ENCODE measurements at places on chromosomes 5 and 9.

- peak; percentile 95 for DNase-seq
Measured at GRCh38 chr5:132296412-132297016, 2.3 kb downstream of the SLC22A4 start.

DNA sequence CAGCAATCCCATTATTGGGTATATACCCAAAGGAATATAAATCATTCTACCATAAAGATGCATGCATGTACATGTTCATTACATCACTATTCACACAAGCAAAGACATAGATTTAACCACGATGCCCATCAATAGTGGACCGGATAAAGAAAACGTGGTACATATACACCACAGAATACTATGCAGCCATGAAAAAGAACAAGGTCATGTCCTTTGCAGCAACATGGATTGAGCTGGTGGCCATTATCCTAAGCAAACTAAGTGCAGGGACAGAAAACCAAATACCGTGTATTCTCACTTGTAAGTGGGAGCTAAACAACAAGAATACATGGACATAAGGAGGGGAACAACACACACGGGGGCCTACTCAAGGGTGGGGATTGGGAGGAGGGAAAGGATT, 33.8 kb upstream of the LAMC3 start:
- DNase-seq: no peak

- DNase-seq: no peak
Measured at GRCh38 chr9:105150991-105151685, 93.3 kb upstream of the SLC44A1 start.

DNA sequence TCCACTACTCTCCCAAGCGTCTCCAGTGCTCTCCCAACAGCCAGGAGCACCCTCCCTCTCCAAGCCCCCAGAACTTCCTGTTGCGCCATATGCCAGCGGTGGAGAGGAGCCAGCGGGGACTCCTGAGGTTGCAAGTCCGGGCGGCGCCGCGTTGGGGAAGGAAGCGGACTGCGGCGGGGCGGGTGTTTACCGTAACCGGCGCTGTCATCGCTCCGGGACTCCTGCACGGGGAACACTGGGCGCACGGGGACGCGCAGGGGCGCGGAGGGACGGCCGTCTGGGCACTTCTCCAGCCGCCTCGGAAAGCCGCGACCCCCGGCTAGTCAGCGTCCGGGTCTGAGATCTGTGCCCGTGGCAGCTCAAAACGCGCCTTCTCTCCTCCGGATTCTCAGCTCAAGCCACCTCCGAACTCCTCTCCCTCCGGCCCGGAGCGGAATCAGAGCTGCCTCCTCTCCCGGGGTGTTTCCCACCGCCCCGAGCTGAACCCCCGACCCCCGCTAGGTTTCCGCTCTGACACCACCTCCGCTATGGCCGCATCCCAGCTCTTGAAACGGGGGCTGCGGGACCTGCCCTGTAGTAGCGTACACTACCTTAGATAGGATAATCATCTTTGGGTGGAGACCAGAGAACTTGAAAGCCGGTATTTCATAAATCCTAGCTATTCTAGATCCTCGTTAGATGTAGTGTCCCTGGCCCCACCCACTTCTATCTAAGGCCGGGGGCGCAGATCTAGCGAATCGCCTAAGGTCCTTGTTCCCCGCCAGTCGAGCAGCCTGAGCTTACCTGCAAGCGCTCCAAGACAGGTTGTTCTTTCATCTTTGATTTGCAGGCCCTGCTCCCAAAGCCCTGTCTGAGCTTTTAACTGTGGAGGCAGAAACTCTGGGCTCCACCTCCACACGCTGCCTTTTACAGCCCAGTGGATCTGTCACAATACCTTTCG, at the start of gene TRPM6:
Gene TRPM6, minus strand, starts transcription at position 881 of the 940 bp plus-strand sequence. Its CDS starts 65 bp downstream, at position 816.
- DNase-seq: no peak

- no peak for DNase-seq
Measured at GRCh38 chr5:126745259-126745992, 31.5 kb upstream of the LMNB1 start.

DNA sequence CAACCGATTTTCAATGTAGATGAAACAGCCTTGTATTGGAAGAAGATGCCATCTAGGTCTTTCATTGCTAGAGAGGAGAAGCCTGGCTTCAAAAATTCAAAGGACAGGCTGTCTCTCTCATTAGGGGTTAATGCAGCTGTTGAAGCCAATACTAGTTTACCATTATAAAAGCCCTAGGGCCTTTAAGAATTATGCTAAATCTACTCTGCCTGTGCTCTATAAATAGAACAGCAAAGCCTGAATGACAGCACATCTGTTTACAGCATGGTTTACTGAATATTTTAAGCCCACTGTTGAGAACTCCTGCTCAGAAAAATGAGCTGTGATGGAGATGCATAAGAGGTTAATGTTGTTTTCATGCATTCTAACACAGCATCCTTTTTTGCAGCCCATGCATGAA, 188.5 kb downstream of the TRIM32 start:
- no peak for DNase-seq

DNA sequence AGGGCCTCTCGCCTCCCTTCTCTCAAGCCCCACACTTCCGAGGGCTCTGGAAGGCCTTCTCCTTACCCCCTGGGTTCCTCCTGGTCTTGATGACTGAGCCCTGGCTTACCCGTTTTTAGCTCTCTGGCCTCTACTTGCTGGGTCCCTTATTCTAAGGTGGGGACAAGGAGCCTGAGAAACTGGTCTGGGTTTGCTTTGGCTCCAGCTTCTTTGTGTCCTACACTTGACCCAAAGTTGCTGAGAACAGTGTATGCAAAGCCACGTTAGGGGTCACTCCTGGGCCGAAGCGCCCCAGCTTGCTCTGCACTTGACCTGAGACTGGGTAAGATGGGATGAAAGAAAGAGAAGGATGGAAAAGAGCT, 788 bp downstream of the ZNF346 start:
- no peak for DNase-seq

GRCh38 chr9:137429974-137430722, 7.0 kb downstream of the NOXA1 start:
- DNase-seq: no peak

DNA sequence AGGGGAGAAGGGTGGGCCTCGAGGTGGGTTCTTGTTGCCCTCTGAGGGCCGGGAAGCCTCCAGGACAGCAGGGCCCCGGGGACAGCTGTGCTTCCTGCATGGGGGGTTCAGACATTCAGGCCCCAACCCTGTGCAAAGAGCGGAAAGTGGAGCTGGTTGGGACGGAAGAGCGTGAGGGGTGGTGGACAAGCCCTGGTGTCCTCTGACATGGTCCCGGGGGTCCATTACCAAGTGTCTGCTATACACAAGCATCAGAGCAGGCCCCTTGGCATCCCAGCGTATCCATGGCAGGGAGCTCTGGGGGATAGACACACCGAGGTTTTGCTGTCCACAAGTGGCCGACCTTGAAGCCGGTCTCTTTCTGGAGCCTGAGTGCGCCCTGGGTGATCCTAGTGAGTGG, 9.3 kb downstream of the PLPP7 start:
- no peak for DNase-seq

- DNase-seq: no peak
Measured at GRCh38 chr9:2771661-2772060, 54.4 kb downstream of the KCNV2 start.

GRCh38 chr9:69179037-69179436, 5.0 kb downstream of the TJP2 start:
- no peak for DNase-seq

DNA sequence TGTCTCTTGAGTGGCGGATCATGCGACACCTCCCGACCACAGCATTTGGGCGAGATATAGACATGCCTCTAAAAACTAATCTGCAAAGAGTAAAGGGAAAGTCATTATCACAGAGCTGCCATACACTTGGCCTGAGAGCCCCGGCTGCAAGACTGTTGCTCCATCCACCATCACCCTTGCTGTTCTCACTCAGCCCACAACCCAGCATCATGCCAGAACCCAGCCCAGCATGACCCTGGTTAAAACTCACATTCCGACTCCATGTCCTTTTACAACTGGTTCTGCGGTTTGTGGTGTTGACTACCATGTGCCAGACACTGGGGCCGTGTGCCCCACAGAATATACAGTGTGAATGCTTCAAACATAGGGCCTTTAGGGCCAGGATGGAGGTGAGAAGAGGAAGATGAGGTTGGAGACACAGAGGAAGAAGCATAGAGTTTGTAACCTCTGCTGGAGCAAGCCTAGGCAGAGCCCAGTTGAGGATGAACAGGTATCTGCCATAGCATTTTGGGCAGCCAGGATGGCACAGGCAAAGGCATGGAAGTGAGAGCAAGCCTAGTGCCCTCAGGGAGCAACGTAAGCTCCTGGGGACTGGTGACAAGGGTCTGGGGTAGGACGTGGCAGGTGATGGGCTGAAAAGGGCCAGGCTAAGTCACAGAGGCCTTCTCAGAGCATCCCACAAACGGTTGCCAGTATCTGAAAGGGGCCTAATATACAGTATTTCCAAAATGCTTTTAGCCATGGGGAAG, 37.5 kb upstream of the SMU1 start:
- no peak for DNase-seq

- DNase-seq: no peak
Measured at GRCh38 chr9:74556685-74557084, 59.5 kb downstream of the RORB start.

- no peak for DNase-seq
Measured at GRCh38 chr9:14312719-14313377, 1.1 kb downstream of the NFIB start.

- no peak for DNase-seq
Measured at GRCh38 chr5:110441035-110441434, 285.4 kb downstream of the TMEM232 start.

DNA sequence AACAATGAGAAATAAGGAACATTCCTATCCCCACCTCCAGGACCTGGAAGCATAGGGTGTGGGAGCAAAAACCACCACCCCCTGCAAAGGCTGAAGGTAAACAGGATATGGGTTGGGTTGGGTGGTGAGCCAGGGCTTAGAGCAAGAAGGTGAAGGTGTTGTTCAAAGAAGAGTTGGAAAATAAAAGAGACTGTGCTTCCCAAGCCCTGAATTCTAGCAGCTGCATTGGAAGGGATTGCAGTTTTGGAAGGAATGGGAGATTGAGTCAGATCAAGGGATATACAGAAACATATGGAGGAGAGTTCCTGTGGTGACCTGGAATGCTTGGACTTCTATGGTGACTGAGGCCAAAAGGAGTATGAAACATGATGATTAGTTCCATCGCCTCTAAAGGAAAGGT, 24.7 kb upstream of the MTAP start:
- no peak for DNase-seq

- no peak for DNase-seq
Measured at GRCh38 chr5:10866913-10867312, 105.9 kb upstream of the DAP start.

DNA sequence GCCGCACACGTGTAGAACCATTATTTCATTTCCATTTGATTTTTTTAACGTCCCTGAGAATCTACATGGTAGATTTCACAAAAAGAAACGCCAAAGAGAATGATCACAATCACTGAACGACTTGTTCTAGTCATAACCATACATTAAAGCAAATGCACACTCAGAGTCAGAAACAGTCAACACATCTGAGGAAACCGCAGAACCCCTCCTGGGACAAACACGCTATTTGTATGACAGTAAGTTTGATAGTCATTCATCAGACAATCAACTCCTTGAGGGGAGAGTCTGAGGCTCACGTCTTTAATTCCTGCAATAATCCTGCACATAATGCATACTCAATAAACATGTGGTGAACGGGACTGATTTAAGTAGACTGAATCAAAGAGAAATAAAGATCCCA, 129.2 kb downstream of the MED27 start:
- DNase-seq: no peak

DNA sequence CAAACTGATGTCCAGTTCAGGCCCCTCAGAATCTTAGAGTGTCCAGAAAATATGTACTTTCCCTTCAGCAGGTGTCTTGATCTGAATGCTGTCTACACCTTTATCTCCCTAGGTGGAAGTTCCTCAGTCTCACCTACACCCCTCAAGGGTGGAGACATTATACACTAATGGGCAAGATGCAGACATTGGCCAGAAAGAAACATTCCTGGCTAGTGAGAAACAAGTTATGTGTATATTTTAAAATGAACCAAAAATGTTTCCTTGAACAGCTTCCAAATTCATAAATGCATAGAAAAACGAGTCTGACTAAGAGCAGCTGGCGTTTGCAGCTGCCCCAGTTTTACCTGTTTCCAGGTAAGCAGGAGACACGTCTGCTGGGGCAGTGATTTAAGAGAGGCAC, 140.5 kb upstream of the IRX4 start:
- DNase-seq: no peak

Measured in pulmonary artery endothelial cell (primary cell).